ENCODE measurements at places on chromosomes 12 and 14.

- no peak for DNase-seq
Observed at GRCh38 chr14:63454863-63455622, 88.1 kb downstream of the PPP2R5E start.

- DNase-seq = no peak
Observed at GRCh38 chr14:88044444-88044758, 39.5 kb downstream of the GPR65 start.

- DNase-seq = no peak
Observed at GRCh38 chr14:58904776-58905175, 267.0 kb downstream of the DACT1 start.

DNA sequence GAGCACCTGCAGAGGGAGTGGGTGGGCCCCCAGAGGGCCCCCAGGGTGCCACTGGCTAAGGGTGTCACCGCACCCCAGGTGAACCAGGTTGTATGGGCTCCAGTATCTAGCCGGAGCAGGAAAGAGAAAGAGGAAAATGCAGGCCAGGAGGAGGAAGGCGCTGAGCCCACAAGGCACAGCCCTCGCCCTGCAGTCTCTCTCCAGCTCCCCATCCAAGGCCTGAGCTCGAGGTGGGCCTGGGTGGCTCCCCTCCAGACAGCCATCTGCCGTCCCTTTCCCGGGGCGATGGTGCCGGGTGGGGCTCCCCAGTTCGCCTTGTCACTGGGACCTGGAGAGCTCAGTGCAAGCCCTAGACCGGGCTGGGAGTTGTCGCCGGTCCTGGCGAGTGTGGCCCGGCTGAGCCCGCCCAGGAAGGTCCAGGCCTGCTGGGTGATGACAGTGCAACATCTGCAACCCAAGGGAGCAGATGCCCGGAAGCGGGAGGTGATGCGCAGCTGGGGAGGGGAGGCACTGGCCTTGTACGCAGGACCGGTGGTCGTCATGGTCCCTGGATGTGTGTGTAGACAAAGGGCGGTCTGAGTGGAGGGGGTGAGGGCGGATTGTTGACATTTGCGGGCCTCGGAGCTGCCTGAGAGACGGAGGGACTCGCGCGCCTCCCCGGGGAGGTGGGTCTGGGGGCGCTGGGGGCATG lies 716 bp downstream of the TMEM179 start:
- no peak for DNase-seq

DNA sequence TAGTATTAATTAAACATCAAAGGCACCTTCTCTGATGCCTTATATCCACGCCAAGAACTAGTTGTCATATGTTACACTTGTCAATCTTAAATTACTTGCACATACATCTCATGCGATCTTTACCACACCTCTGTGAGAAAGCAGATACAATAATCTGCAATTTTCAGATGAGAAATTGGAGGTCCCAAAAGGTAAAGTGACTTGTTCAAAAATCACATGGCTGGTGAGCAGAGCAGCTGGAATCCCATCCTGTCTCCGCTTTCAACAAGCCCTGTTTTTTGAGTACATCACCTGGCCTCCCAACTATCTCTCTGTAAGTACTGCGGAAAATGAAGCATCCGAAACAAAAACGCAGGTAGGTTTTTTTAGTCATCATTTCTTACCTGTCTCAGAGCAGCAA lies 203.4 kb upstream of the FOXN3 start:
- no peak for DNase-seq

DNA sequence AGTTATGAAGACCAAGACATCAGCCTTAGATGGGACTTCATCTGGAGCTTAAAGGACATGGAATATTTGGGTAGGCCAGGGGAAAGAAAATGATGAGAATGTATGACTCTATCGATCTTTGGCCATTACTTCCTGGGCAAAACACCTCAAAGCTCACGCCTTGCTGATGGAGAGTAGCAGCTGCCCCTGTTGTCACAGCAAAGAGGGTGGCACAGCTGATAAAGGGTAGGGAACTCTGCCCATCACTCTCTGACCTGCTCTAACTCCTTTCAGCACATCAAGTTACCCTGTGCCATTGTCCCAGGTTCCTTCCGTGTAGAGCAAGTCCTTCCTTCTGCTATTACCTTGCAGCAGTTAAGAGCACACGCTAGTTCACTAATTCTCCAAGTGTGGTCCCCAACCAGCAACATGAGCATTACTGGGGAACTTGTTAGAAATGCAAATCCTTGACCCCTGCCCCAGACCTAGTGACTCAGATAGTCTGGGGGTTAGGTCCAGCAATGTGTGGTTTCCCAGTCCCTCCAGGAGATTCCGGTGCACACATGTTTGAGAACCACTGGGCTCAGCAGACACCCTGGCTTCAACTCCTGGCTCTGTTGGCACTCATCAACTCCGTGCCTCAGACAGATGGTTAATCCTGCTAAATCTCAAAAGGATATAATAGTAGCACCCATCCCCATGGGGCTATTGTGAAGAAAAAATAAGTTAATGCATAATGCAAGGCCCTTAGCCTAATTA lies 93.7 kb upstream of the EEA1 start:
- DNase-seq = no peak

- no peak for DNase-seq
Observed at GRCh38 chr14:22296722-22297121, 292.3 kb downstream of the DAD1 start.

GRCh38 chr14:54489731-54490444 lies 1.1 kb upstream of the GMFB start:
- DNase-seq = no peak

GRCh38 chr12:57237596-57237931 lies 8.1 kb downstream of the SHMT2 start:
- DNase-seq = no peak

DNA sequence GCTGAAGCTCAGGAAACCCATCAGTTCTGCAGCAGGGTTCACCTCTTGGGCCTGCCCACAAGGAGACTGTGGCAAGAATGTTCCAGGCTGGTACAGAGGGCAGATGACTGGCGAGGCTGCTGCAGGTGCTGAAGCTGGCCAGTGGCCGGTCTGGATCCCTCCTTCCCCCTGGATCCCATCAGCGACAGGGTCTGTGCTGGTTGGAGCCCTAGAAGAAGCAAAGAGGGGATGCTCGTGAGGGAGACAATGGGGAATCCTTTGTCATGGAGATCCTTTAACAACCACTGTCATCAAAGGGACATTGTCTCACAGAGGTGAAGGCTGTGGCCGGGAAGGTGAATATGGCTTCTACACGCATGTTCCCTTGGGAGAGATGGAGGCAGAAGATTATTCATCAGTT lies 211.4 kb upstream of the TMEM132C start:
- no peak for DNase-seq

DNA sequence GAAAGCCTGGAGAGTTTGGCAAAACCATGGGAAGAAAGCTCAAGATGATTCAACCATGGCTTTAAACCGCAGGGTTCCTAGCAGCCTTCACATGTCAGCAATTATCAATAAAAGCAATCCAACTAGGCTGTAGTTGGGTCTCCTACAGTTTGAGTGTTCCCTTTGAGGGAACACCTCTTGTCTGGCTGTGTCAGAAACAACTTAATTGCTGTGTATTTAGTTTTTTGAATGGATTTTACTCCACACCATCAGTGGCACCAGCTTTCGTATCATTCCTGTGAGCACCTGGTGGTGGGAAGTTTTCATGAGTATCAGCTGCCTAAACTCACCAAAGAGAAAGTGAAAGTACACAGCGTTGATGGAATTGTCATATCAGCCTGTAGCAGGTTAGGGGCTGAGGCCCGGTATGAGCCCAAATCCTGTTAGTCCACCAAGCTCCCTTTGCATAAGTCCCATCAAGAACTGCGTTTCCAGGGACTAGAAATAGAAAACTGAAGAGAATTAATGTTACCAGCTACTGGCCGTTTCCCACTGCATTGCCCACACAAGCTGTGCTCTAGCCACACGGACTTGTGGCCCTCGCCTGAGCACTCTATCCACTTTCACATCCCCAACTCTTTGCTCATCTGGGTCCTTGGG lies 10.9 kb upstream of the IL26 start:
- DNase-seq = peak; percentile 51

DNA sequence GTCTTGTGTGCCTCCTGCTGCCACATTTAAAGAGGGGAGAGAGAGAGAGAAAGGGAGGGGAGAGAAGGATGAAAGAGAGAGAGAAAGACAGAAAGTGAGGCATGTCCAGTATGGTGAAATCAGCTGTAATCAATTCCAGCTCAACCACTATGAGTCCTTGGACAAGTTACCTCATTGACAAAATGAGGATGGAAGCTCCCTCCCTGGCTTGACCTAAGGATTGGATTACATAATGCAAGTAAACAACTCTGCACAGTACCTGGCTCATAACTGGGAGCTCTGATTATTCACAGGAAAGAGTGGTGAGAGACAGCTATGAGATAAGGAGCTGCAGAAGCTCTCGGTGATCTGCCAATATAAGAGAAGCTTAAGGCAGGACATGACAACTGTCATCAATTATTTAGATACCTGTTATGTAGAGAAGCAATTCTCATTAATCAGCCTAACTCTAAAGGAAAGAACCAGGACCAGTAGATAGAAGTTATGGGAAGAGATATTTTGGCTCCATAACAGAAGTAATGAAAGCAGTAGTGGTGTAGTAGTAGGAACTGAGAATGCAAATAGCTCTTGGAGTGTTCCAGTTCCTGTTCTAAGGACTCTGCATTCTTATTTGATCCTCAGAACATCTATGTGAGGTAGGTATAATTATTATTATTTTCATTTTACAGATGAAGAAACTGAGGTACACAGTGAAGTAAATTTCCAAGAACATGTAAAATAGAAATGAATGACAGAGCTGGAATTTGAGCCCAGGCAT lies 791.6 kb downstream of the DIO2 start:
- no peak for DNase-seq

GRCh38 chr12:54387114-54387467 lies 2.6 kb upstream of the ZNF385A start:
- DNase-seq = no peak

GRCh38 chr12:94571556-94571955 lies 78.8 kb downstream of the TMCC3 start:
- peak; percentile 94 for DNase-seq

DNA sequence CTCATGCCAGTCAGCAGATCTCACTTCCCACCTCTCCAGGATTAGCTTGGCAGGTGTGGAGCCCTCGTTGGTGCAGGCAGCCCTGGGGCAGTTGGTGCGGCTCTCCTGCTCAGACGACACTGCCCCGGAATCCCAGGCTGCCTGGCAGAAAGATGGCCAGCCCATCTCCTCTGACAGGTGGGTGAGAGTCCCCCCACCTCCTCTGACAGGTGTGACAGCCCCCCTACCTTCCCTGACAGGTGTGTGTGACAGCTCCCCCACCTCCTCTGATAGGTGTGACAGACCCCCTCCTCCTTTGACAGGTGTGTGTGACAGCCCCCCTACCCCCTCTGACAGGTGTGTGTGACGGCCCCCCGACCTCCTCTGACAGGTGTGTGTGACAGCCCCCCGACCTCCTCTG lies 26.3 kb downstream of the PAPLN start:
- DNase-seq = no peak

- DNase-seq = peak; percentile 94
Observed at GRCh38 chr14:75648066-75648838, 12.4 kb downstream of the ERG28 start.

Measured in left lobe of liver (tissue), 2 donors.